ENCODE measurements at places on chromosomes 7 and 10.

DNA sequence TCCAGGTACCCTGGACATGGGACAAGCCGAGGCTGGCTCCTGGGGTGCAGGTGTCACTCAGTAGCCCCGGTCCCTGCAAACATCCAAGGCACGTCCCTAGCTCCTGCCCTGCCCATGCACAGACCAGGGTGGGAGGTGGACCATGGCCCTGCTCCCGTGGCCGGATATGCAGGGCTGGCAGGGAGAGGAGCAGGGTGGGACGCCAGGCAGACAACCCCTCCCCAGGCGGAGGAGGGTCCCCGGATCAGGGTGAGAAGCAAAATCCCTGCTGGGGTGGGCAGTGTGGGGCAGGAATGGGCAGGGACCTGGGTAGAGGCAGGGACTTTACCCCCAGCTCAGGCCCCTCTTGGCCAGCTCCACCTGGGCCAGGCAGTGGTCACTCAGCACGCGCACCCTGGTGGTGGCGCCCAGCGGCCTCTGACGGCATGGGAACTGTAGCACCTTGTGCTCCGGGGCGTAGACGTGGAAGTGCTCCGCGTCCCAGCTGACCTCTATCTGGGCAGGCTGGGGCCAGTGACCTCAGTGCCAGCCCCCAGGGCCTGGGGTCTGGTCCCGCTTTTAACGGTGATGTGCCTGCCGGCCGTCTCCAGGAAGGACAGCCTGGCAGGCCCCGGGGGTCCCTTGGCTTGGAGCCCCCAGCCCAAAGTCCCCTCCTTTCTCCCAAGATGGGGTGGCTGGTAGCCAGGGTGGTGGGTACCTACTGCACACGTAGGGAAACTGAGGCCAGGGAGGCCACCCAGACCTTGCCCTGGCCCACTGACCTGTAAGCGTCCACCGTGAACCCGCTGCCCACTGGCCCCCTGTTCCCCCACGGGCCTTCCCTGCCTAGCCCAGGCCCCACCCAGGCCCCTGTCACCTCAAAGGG is 1.2 kb downstream of the GRIFIN start:
- peak; percentile 12 for DNase-seq

DNA sequence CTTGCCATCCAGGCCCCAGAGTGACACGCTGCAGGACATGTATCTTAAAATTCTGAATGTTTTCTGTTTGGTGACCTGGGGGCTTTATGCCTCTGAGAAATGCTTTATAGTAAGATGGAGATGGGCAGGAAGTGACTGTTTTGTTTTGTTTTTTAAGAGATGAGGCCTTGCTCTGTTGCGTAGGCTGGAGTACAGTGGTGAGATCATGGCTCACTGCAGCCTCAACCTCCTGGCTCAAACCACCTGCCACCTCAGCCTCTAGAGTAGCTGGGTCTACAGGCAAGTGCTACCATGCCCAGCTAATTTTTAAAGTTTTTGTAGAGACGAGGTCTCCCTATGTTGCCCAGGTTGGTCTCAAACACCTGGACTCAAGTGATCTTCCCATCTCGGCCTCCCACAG is 20.6 kb downstream of the ZNF777 start:
- no peak for DNase-seq

- DNase-seq = no peak
Measured at GRCh38 chr7:93176992-93177580, 28.9 kb upstream of the SAMD9L start.

- DNase-seq = peak; percentile 64
Measured at GRCh38 chr10:119620241-119621077, 23.7 kb upstream of the TIAL1 start.

DNA sequence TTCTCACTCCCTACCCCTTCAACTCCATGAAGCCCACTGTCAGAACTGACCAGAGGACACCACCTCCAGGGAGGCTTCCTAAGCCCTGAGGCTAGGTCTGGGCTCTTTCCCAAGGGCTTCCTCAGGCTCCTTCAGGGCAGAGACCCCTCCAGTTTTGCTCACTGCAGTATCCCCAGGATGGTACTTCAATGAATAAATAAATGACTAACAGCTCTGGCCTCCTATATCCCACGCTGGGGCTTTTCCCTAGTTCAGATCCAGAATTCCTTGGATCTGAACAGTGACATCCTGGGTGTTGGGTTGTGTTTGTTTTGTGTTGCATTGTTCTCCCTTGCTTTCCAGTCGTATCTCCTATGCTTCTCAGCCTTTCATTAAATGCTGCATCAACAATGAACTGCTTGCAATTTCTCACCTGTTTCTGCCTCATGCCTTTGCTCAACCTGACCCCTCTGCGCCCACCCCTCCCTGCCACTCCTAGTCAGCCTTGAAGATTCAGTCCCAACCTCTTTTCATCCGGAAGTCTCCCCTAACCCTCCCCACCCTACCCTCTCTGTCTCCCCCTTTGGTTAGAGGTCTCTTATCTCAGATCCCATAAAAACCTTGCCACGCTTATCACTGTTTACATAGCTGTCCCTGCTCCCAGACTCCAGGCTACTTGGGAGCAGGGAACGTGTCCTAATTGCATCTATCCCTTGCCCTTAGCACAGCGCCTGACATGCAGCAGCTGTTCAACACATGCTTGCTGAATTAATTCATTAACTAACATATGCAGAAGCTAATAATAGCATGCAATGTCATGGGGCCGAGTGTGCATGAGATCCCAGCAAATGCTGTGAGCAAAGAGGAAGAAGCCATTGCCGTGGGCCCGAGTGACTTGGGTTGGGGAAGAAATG is 41.7 kb downstream of the PPP1R3C start:
- DNase-seq = no peak

- DNase-seq = no peak
Measured at GRCh38 chr7:151549083-151549482, 29.4 kb upstream of the RHEB start.

- DNase-seq = no peak
Measured at GRCh38 chr7:142463401-142463850, 205.6 kb upstream of the PRSS58 start.

DNA sequence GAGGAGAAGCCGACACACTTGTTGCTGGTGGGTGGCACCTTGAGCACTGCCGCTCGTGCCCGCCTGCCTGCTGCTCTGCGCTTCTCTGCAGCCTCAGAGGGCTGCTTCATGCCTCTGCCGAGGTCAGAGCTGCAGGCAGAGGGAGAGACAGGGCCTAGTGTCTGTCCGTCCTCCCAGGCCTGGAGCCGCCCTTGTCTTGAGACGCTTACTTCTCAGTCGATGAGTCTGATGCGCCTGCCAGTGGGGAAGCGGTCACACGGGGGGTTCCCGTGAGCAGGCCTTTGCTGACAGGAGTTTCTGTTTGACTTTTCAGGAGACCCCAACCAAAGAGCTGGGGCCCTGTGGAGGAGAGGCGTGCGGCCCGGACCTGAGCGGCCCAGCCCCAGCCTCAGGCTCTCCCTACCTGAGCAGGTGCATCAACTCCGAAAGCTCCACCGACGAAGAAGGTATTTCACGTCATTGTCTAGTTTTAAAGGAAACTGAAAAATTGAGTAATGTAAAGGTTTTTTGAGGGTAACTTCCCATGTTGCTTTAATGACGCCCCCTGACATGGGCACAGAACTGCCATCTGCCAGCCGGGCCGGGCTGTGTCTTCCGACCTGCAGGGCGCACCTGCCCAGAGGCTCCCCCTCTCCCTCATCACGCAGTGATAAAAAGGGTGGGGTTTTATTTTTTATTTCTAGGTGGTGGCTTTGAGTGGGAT is 7.8 kb upstream of the BHLHA15 start:
- no peak for DNase-seq

DNA sequence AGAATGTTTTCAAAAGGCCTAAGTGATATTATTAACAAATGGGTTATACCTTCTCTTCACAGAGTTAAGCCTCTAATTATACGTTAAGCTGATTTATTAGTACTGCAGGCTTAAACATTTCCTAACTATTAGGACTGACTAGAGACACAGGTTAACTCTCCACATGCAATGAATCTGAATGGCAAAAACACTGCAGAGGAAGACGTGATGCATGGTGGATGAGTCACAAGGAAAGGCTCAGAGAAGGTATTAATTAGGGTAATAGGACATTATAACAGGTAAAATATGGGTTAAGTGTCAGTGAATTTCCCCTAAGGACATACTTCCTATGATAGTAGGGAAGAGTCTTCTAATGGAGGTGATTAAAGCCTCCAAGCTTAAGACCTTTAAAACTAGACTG is 24.7 kb upstream of the SEM1 start:
- no peak for DNase-seq

DNA sequence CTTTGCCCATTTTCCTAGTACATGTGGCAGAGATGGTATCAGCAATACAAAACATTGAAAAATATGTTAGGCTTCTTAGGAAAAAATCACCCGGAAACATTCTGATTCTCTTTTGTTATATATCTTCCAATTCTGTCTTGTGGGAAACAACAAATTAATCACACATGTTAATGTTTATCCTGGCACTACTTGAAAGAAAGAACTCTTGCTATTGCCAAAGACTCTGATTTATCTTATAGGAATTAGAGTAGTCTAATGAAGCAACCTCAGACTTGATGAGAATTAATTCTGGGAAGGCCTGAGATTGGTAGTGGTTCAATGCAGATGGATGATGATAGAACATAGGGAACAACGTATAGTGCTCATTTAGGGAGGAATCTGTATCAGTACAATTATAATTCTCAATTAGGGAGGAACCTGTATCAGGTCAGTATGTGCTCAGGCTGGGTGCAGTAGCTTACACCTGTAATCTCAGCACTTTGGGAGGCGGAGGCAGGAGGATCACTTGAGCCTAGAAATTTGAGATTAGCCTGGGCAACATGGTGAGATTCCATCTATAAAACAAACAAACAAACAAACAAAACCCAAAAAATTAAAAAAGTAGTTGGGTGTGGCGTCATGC is 50.7 kb downstream of the TAS2R16 start:
- no peak for DNase-seq
